WERI-Rb-1 (cell line): ENCODE measurements at places on chromosomes 11 and 22.

GRCh38 chr11:93209466-93209865 is 11.7 kb upstream of the SLC36A4 start:
- DNase-seq: no peak

DNA sequence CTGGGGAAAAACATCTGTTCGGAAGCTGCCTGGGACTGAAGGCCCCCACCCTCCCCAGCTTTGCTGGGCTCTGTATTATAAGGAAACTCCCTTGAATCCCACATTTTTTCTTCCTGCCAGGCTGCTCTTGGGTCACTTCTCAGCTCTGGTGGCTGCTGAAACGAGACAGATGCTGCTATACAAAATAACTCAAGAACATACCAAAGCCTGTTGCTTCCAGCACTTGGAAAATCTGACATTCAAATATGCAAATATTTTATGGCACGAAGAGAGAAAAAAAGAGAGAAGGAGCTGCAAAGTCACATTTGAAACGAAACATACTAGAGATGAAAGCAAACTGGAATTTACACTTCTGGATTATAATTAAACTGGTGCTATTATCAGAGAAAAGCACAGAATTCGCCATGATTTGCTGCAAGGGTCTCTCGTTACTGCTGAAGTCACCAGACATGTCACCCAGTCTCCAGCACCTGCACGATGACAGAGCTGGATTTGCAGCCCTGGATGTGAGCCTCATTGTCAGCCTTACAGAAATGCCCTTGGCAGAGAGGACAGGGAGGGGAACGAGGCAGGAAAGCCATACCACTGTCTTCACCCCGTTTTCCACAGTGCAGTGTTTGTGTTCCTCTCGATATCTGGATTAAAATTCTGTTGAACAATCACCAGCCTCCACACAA is 47.9 kb upstream of the IGSF9B start:
- no peak for DNase-seq

DNA sequence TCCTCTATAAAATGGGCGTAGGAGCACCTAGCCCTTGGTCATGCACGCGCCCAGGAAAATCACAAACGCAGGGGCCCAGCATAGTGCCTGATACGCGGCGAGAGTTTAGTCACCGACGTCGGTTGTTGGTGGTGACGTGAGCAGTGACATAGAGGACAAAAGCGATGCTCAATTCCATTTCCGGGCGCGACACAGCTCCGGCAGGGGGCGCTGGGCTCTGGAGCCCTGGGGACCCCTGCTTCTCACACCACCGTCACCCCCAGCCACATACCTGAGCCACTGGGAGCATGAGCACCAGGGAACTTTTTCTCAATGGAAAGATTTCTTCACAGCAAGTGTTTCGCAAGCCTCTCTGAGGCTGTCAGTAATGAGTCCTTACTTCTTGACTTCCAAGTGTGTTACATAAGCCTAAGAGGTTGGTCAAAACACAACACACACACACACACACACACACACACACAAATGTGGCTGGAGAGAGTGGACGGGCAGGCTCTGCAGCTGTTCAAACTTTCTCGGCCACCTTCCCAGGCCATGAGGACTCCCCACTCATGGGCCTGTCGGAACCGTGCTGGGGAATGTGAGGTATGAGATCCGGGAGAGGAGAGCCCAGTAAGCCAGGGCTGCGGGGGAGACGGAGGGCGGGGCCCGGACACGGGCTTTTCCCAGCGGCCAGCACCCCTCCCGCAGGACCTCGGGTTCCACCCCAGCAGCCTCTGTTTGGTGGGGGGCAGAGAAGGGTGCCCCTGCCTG is 36.9 kb upstream of the LINC01488 start:
- DNase-seq: no peak

DNA sequence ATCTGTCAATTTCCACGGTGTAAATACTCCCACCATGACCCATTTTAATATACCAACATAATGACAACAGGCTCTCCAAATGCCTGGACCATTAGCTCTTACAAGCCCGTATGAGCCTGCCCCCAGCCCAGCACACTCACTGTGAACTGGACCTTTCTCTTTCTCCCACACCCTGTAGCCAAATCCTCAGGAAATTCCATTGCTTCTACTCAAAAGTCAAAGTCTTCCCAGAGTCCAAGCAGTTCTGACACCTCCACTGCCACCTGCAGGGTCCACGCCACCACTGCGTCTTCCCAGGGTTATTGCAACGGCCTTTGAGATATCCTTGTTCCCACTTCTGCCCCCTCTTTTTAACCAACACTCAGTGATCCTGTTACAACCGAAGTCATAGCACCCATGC is 110.1 kb upstream of the ASPHD2 start:
- DNase-seq: no peak

DNA sequence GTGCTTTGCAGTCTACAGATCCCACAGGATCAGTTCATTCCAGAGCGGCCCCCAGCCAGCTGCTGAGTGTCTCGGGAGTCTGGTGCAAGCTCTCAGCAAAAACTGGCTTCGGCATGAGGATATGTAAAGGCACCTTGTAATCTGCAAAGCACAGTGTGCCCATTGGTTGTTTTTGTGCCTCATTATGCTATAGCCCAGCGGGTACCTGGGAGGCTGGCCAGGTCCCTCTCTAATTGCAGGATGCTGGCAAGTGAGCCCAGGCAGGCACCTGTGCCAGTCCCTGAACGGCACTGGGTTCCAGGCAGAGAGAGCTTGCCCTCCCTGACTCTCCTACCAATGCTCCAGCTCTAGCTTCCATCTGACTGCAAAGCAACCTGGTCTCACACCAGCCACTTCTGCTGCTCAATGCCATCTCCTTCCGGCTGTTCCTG is 128.7 kb downstream of the DSCAML1 start:
- DNase-seq: peak; percentile 48

DNA sequence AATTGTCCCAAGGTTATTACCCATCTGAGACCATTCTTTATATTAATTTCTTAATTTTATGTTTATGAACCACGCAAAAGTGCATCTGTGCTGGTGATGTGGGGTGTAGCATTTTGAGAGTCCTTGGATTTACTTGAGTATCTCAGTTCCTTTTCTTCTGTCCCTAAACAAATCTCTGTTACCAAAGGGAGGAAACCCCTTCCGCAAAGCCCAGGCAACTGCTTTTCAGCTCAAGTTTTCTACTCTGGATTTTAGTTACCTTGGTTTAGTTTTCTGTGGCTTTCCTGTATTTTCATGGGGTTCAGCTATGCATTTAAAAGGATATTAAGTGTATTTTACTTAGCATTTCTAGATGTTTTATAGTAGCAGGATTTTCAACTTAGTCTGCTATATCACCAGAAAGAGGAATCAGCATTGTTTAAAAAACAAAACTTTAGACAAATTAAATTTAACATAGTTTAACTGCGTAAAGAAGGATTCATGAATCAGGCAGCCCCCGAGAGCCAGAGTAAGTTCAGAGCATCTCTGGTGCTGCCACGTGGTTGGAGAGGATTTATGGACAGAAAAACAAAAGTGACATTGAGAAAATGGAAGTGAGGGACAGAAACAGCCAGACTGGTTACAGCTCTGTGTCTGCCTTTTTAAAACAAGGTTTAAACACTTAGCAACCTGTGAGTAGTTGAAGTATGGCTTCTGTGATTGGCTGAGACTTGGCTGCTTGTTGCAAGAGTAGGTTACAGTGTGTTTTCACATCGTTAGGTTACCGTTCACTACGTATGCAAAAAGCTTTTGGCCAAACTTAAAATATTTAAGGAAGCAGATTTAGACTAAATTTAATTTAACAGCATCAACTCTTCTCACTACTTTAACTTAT is 9.6 kb downstream of the ADM start:
- peak; percentile 27 for DNase-seq

- no peak for DNase-seq
These were observed 99.7 kb upstream of the HSD17B12 start for GRCh38 chr11:43580735-43581369.

GRCh38 chr11:64429970-64430369 is 71.0 kb downstream of the RPS6KA4 start:
- DNase-seq: no peak

DNA sequence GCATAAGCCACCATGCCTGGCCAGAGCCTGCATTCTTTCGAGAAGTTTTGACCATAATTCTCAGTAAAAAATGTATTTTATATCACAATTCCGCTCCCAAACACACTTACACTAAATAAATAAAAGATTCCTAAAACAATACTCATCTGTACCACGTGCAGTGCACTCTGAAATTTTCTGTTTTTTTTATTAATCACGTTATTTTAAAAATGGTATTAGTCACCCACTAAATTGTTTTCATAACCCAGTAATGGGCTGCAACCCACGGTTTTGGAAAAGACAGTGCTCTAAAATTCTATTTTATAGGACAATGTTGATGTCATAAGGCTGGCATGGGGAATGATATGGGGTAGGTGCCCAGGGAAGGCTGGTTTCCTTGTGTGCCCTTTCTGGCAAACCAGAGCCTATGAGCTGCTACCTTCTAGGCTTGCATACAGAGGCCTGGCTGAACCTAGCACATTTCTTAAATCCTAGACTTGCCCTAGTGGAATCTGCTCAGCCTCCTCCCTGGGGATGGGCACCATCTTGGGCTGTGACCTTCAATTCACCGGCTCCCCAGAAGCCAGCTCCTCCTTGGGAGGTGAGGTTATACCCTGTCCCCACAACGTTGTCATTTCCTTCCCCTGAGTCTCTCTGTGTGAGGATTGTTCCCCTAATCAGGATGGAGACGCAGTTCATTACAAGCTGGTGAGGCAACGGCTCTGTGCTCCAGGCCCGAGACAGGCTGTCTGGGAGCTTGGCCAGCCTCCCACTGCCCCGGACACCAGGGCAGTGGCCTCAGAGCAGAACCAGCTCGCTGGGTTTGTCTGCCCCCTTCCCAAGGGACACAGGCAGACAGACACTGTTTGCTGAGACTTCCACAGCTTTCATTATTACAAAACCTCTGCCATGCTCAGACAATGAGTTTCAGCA is 116.5 kb upstream of the NAV2 start:
- DNase-seq: no peak

GRCh38 chr11:65290448-65291165 is 24.1 kb upstream of the CDC42EP2 start:
- no peak for DNase-seq

- DNase-seq: no peak
These were observed 74.1 kb upstream of the WNT7B start for GRCh38 chr22:46050916-46051614.

DNA sequence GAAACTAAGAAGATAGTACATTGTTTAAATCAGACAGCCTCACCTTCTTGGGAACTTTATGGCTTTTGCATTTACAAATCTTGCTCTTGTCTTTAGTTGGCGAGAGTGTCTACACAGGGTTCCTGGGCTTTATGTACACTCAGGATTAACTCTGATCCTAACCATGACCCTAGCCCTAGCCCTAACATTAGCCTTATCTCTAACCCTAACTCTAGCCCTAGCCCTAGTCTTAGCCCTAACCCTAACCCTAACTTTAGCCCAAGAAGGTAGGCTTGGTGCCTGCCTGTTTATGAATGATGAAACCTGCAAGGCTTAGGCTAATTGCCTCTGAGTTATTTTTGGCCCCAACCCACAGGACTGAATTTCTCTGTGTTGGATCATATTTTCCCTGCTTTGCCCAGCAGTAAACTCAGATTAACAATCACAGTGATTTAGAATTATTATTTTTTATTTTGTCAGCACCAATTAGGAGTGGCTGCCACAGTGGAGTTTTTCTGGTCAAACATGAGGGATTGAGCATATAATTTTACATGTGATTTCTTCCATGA is 44.1 kb upstream of the OR9Q1 start:
- DNase-seq: no peak

- DNase-seq: no peak
These were observed 204.2 kb upstream of the TBCEL start for GRCh38 chr11:120819437-120820365.

DNA sequence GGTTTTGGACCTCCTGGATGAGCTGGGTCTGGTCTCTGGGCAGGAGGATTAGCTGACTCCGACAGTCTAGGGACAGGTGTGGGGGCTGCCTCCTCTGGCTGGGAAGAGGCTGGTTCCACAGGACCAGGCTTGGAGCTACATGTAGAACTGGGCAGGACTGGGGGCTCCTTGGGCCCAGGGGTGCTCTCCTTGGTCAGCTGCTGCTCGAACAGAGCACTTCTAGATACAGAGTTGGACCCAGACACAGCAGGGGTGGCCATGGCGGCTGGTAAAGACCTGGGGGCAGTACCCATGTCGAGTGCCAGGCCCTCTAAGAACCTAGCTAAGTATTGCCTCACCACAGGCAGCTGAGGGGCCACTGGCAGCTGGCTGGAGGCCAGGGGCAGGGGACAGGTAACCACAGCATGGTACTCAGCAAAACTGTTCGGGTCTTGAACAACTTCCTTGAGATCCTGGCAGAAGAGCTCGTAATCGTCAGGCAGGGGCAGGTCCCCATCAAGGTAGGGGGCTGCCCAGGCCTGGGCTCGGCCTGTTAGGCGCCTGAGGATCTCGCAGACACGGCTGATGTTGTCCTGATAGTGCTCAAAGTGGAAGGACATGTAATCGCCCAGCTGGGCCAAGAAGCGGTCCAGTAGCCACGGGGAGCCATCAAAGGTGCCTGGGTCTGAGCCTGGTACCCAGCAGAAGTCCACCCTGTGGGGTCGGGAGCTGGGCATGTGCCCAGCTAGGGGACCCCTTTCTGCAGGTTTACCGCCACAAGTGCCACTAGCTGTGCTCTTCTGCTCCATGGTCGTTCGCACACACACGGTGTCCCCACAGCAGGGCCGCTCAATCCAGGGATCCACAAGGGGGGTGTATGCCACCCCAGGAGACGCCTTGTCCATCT is 3.1 kb downstream of the GNB1L start:
- no peak for DNase-seq

- no peak for DNase-seq
These were observed 51.8 kb upstream of the KIRREL3 start for GRCh38 chr11:127052404-127052803.

GRCh38 chr11:60124802-60125432 is 36.5 kb downstream of the MS4A2 start:
- DNase-seq: no peak

- DNase-seq: no peak
These were observed 19.4 kb downstream of the NFAM1 start for GRCh38 chr22:42412744-42413333.

GRCh38 chr11:8948886-8949285 is 6.1 kb upstream of the ASCL3 start:
- no peak for DNase-seq

DNA sequence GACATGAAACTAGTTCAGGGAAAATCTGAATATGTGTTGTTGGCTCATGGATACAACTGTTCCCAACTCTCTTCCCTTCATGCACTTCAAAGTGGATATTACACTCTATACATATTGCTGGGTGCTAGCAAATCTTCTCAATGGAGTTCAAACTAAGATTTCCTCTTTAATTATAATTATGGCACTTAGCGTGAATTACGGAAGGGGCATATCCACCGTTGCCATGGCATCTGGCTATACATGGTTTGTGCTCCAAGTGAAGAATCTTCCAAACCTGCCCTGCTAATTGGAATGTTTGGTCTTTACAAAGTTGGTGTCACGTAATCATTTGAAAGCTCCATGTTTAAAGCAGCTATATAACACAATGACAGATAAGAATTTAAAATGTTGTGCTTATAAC is 5.6 kb downstream of the MPPED2 start:
- no peak for DNase-seq

DNA sequence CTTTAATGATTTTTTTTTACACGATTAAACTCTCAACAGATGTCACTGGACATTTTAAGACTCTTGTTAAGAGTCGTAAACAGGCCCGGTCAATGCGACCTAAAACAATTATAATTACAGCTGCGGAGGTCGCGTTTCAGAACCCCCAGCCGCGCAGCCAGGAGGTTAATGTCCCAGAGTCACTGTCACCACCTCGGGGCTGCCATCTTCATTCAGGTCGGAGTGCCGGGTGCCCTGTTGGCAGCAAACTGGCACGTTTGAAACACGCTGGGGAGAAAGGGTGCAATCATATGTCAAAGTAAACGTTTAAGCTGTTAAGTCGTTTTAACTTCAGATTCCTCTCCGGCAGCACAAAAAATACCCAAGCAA is 711 bp upstream of the PHF21B start:
- DNase-seq: no peak
